ENCODE measurements at places on chromosomes 13 and 19.
A peak's percentile ranks its signal among the peaks of the same experiment; 100 is the strongest.

GRCh38 chr19:41753159-41753558 lies 2.2 kb upstream of the CEACAM6 start:
- peak; percentile 18 for DNase-seq

DNA sequence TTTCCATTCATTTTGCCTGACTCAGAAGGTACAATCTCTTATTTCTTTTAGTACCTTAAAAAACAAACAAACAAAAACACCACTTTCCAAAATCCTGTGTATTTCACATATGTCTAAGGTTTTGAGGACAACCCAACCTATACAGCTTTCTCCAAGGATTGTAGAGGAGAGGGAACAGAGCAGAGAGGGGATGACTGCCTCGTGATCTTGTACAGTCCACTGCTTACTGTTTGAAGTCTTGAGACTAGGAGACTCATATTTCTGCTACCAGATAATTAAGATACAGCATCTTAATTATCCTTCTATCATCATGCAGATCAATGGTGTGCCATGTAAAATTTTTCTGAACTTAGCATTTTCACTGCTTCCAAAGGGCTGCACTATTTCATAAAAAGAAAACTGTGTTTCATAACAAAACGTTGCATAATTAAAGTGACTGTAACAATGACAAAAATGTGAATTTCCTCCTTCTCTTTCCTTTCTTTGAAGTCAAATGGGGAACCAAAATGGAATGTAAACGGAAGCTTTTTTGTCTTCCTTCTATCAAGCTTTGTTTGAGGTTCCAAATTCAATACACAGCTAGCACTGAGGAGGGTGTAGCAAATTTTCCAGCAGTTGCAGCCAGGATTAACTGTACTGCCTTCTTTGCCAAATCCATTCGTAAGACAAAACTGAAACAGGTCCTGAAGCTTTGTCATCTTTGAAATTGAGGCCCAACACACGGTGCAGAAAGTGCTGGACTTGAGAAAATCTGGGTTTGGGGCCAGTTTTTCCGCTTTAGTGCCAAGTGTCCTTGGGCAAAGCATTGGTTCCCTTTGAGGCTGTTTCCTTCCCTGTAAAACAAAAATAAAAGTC lies 34.9 kb upstream of the RCBTB2 start:
- DNase-seq: peak; percentile 65

- DNase-seq: no peak
These were observed 335.1 kb downstream of the GPC6 start for GRCh38 chr13:93561576-93562225.

DNA sequence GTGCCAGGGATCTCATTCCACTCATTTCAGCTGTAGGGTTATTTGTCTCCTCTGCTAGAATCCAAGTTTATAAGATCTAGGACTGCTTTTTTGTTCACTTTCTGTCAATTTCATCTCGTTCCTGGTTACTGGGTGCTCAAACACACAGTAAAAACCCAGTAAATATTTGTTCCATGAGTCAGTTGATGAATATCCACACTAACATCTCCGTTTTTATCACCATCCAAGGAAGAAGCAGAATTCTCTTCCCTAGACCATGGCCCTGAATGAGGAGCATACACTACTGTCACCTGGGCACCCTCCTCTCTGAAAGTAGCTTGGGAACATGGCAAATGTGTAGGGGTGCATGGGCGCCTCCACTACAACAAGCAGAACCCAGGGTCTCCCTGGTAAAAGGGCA lies 390.8 kb downstream of the FOXO1 start:
- peak; percentile 28 for DNase-seq

GRCh38 chr13:59681636-59682311 lies 482.0 kb downstream of the DIAPH3 start:
- DNase-seq: peak; percentile 72

DNA sequence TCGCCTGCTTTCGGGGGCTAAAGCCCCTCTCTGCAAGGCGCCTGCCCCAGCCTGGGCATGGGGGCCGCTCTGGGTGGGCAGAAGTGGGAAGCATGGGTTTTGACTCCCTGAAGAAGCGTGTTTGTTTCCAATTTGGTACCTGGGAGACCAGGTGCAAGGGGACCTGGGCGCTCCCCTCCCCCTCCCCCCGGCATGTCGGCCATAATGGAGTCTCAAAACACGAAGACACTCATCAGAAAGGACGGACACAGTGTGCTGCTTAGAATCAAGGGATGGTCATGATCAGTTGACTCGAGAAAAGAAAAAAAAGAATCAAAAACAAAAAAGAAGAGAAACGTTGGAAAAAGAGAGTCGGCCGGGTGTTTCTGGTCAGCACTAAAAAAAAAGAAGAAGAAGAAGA lies 76.8 kb downstream of the IER2 start:
- no peak for DNase-seq

DNA sequence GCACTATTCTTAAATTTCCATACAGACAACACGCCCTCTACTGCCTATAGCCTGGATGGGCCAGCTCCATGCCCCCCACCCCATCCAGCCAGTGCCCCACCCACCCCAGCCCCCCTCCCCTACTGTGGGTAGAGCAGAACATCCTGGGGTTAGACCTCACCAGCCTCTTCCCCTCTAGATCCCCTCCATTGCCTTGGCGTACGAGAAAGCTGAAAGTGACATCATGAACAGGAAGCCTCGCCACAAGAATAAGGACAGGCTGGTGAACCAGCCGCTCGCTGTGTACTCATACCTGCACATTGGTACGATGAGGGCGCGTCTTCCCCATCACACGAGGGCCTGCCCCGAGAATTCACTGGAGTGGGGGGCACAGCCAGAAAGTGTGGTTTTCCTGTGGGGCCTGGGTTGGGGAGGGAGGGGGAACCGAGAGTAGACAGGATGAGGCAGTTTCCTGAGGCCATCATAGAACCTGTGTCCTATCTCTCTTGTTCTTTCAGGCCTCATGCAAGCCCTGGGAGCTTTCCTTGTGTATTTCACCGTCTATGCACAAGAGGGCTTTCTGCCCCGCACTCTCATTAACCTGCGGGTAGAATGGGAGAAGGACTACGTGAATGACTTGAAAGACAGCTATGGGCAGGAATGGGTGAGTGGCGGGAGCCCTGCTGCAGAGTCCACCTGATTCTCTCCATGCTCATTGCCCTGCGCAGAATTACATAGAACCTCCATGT lies 29.1 kb downstream of the ATP12A start:
- DNase-seq: no peak

GRCh38 chr19:49684251-49684982 lies 5.0 kb upstream of the ADM5 start:
- DNase-seq: no peak

DNA sequence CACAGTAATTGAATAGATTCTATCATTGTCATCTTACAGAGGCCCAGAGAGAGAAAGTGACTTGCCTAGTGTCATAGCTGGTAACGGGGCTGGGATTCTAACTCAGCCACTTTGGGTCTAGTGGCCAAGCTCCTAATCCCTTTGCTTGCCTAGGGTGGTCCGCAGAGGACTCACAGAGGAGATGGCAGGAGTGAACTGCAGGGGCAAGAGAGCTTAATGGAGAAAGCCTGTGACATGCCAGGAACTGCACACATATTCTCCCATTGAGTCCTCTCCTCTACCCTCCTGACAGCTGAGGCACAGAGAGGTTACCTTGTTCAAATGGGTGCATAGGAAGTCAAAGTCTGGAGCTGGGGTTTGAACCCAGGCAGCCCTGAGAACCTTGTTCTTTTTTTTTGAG lies 2.7 kb downstream of the LSR start:
- no peak for DNase-seq

- DNase-seq: no peak
These were observed 148.7 kb downstream of the COL4A1 start for GRCh38 chr13:110158226-110158625.

GRCh38 chr19:35056513-35057063 lies 15.1 kb downstream of the HPN start:
- no peak for DNase-seq

- DNase-seq: no peak
These were observed 271.0 kb downstream of the SLITRK5 start for GRCh38 chr13:87942205-87942604.

DNA sequence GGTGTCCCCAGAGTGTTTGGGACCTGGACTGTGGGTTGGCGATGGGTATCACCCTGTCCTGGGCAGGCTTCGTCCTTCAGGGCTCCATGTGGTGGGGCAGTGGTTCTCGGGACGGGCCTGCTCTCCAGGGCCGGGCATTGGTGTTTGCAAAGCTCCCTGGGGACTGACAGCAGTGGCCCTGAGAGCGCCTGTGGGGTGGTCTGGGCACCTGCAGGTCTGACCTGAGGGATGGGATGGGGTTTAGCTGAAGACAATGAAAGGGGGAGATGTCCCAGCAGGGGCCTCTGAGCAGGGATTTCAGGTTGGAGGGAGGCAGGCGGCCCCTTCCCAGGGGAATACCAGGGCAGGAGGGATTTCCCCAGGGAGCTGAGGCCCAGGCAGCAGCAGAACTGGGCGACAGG lies 68.3 kb upstream of the MCF2L start:
- DNase-seq: no peak

DNA sequence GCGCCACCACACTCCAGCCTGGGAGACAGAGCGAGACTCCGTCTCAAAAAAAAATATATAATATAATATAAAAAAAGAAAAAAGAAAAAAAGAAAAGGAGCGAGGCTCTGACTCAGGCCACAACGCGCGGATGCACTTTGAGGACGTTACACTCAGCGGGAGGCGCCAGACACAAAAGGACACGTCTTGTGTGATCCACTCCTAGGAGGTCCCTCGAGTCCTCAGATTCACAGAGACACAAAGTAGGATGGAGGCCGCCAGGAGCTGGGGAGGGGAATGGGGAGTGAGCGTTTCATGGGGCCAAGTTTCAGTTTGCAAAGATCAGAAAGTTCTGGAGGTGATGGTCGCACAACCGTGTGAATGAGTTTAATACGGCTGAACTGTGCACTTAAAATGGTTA lies 8.5 kb upstream of the ABHD17A start:
- no peak for DNase-seq

DNA sequence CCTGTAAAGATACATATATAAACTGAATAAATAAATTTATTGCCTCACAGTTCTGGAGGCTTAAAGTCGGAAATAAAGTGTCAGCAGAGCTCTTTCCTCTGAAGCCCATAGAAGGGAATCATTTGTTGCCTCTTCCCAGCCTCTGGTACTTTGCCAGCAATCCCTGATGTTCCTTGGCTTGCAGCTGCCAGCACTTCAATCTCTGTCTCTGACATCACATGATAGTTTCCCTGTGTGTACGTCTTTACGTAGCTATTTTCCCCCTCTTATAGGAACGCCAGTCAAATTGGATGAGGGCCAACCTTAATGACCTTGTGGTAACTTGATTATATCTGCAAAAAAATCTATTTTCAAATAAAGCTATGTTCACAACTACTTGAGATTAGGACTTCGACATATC lies 250.9 kb downstream of the LIG4 start:
- no peak for DNase-seq

DNA sequence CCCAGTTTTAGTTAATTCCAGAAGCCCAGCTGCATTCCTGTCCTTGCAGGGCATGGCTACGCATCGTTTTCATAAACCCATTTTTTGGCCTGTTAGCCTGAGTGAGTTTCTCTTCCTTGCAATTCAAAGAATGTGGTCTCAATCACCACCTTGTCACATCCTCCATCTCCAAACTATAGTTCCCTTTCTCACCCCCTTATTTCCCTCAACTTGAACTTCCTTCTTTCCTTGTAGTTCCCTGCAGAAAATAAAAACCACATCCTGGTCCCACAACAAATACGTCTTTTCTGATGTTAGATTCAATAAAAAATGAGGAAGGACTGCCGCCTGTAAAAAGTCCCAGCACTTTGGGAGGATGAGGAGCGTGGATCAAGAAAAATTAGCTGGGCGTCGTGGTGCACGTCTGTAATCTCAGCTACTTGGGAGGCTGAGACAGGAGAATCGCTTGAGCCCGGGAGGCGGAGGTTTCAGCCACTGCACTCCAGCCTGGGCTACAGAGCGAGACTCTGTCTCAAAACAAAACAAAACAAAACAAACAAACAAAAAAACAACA lies 13.2 kb downstream of the ADGRE3 start:
- no peak for DNase-seq

DNA sequence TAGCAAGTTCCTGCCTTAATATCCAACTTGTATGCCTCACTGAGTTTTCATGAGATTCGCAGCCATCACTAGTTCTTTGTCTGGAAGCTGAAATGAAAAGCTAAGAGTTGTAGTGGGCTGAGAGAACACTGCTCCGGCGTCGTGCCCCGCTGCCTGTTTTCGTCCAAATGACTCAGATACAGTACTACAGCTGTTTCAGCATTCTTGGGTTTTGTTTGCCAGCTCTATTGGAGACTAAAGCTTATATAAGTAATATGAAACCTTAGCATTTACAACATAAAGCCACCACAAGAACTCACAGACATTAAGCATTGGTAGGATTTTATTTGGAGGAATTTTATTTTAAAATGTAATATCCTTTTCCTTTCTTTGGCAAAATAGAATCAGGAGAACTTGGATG lies 299.7 kb downstream of the DLEU7 start:
- peak; percentile 88 for DNase-seq

DNA sequence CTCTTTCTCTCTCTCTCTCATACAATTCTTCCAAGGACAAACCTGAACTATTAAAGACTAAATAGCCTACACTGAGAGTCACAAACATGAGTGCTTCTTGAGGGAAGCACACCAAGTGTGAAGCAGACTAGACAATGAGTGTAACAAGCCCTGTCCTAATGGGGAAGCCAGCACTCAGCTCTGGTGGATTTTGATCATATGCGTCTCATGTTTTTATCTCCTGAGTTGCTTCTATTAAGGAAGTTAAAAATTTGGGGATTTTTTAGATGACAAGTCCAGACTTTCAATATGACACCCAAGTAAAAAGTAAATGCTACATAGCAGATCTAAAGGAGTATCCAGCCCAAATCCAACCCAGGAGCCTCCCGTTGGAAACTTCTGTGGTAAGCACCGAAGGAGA lies 437.8 kb downstream of the RFC3 start:
- DNase-seq: no peak

GRCh38 chr19:55593096-55593772 lies 6.1 kb downstream of the FIZ1 start:
- DNase-seq: no peak

DNA sequence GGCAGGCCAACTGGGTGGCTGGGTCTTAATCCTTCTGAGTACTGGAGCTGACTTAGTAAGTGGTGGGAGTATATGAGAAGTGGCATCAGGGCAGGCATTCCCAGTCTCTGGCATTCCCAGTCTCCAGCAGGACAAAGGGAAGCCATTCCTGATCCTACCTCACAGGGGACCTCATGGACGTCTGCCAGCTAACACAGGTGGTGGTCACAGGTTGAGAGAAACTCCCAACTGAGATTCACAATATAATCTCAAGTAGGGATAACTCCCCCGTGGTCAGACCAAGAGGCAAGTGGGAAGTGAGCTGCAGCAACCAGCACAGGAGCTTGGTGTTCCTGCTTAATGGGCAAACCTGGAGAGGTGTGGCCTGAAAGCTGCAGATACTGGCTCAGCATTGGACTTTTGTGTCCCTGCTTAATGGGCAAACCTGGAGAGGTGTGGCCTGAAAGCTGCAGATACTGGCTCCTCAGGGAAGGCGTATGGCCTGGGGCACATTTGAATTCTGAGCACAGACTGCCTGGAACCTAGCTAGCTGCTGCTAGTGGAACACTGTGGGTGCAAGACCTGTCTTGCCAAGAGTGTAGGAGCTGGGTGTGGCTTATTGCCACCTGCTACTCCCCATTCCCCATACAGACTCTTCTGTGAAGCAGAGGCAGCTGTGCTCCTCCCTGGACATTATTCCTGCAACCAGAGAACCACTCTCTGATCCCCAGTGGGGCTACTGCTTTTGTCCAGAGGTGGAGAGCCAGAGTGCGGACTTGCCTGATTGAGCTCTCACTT lies 25.9 kb upstream of the OR10H2 start:
- no peak for DNase-seq

All from fibroblast of the aortic adventitia (primary cell).